ENCODE measurements at places on chromosomes 6 and 20. TPM values are rescaled to one million over a fixed set of nuclear protein-coding genes. Genes with fewer than 3 reads are reported as not detected.

Gene XKR7
- total RNA-seq, result not detected

Gene HRH3
- total RNA-seq, result not detected

Gene PFDN4
- 64.5 TPM for total RNA-seq

Gene JPH2
- 9.7 TPM for total RNA-seq

Gene GPR63
- total RNA-seq, result 0.11 TPM

DNA sequence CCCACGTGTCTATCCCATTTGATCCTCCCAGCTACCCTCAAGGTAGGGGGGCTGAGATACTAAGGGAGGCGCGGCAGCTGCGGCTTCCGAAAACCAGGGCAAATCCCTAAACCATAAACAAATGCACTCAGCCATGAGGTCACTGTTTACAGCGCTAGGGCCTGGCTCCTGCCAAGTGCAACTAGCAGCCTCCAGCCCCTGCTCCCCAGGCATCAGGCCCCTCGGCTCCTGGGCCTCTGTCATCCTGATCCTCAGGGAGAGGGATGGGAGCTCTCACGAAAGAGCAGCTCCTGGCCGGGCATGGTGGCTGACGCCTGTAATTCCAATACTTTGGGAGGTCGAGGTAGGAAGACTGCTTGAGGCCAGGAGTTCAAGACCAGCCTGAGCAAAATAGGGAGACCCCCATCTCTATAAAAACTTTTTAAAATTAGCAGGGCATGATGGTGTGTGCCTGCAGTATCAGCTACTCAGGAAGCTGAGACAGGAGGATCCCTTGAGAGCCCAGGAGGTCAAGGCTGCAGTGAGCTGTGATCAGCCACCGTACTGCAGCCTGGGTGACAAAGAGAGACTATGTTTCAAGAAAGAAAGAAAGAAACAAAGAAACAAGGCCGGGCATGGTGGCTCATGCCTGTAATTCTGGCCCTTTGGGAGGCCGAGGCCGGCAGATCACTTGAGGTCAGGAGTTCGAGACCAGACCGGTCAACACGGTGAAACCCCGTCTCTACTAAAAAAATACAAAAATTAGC lies 42.5 kb upstream of the TLDC2 start:
- H3K36me3 ChIP-seq, result no peaks in the 10 kb centered on the region
- H3K27me3 ChIP-seq, result no peaks in the 10 kb centered on the region
- H3K4me3 ChIP-seq, result no peak overlapping the region
- peak overlapping the region; percentile 81 for H3K27ac ChIP-seq

DNA sequence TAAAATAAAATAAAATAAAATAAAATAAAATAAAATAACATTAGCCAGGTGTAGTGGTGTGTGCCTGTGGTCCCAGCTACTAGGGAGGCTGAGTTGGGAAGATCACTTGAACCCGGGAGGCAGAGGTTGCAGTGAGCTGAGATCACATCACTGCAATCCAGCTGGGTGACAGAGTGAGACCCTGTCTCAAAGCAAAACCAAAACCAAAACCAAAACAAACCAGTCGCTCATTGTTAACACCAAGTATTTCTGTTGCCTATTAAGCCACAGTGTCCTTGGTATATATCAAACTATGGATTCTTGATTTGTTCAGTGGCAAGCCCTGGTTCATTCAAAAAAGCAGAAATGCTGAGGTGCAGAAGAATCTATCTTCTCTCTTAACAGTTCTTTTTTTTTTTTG lies 65.7 kb downstream of the PYGB start:
- H3K36me3 ChIP-seq, result no peaks in the 10 kb centered on the region
- peaks cover 39% of the 10 kb centered on the region for H3K4me1 ChIP-seq
- no peaks in the 10 kb centered on the region for H3K27me3 ChIP-seq
- no peak for DNase-seq

DNA sequence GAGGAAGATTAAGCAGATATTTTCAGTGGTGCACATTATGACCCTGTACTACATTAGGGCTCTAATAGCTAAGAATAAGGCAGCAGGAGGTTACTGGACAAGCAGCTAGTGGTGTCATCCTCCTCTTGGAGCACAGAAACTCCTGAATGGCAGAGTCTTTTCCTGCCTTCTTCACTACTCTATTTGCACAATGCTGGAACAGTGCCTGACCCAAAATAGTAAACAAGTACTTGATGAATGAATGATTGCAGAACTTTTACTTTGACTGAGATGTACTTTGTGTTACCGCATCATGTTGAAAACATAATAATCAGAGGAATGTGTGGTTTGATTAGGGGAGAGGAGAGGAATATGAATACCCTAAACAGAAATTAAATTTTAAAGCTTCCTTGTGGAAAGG lies 30.0 kb upstream of the UST start:
- H3K36me3 ChIP-seq, result no peaks in the 10 kb centered on the region
- DNase-seq, result peak; percentile 33
- no peak overlapping the region for H3K27ac ChIP-seq
- no peak overlapping the region for H3K4me3 ChIP-seq
- no peaks in the 10 kb centered on the region for H3K27me3 ChIP-seq

- peaks cover 30% of the 10 kb centered on the region for H3K4me1 ChIP-seq
- no peak overlapping the region for H3K4me3 ChIP-seq
- peak; percentile 77 for DNase-seq
- no peaks in the 10 kb centered on the region for H3K36me3 ChIP-seq
- H3K27ac ChIP-seq, result peak overlapping the region; percentile 28
- no peaks in the 10 kb centered on the region for H3K27me3 ChIP-seq
These were observed 224.9 kb downstream of the IBTK start for GRCh38 chr6:82022614-82023129.

DNA sequence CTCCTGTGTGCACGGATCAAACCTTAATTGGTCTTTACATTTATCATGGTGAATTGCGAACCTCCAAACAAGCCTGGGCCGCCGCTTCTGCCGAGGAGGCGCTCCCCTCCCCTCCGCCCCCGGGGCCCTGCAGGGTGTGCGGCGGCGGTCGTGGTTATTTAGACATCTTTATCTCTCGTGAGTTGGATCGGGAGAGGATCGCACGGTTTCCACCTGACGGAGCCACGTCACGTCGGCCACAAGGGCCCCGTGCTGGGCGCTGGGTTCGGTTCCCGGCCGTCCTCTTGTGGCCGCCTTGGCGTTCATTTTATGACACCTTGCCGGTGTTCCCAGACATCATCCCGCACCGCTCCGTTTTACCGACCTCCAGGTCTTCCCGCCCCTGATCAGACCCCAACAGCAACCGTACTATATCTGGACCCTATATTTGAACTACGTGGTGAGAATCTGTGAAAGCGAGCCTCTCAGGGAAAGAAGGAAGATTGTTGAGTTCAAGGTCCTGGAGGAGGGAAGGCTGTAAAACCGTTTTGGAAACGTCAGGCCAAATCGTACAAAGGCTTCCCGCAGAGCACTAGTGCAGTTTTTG lies 1.3 kb upstream of the CNR1 start:
- no peak for DNase-seq
- no peaks in the 10 kb centered on the region for H3K4me1 ChIP-seq
- H3K4me3 ChIP-seq, result no peak overlapping the region
- no peak overlapping the region for H3K27ac ChIP-seq

- H3K27me3 ChIP-seq, result no peaks in the 10 kb centered on the region
- DNase-seq, result peak; percentile 86
- peaks cover 37% of the 10 kb centered on the region for H3K4me1 ChIP-seq
- H3K4me3 ChIP-seq, result peak overlapping the region; percentile 42
- peak overlapping the region; percentile 53 for H3K27ac ChIP-seq
These were observed 7.2 kb upstream of the SDC4 start for GRCh38 chr20:45355209-45356084.

Data from GM23248 (cell line).